Astrocyte (in vitro differentiated cells and primary cell): ENCODE measurements at places on chromosomes 1 and 21.

DNA sequence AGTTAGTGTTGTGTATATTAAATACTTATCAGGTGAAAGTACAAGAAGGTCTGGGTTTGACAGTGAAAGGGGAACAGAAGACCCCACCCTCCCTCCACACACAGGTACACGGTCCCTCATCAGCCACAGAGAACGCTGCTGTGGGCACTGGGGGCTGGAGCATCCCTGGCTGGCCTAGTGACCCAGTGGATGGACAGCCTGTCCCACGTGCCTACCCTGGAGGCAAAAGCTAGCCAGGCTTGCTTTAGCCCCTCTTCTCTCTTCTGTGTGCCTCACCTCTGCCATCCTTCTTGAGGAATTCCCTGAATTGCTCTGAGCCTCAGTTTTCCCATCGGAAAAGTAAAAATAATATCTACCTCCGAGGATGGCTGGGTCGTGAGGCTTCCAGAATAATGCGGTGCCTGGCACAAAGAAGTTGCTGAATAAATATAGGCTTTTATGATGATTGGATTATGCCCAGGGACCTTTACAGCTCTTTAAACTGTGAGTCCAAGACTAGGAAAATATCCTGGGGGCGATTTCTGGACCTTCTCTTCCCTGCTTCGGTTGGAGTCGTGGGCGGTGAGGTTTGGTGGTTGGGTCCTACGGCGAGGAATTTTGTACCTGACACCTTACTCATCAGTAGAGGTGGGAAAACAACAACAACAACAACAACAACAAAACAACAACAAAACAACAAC lies 918 bp downstream of the IFNLR1 start:
- no peak for DNase-seq

- peak; percentile 1 for DNase-seq
Observed at GRCh38 chr1:233459968-233460367, 132.4 kb downstream of the MAP3K21 start.

DNA sequence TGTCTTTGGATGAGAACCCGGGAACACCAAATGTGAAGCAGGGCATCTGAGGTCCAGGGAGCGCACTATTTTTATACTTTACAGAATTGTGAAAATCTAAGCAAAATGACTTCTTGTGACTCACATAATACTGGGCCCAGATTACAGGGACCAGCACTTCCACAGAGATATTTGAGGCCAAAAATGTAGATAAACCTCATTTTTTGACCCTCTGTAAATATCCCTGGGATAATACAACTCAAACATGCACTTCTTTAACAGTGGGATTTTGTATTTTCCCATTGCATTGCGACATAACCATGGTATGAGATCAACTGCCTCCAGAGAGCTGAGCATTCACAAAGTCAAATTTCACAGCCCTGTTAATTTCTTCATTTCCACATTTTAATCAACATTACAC lies 289.4 kb upstream of the ADGRL4 start:
- DNase-seq: no peak

- DNase-seq: peak; percentile 52
Observed at GRCh38 chr21:39004634-39005501, 178.4 kb downstream of the PSMG1 start.

GRCh38 chr1:20724364-20725188 lies 6.8 kb upstream of the KIF17 start:
- DNase-seq: no peak

DNA sequence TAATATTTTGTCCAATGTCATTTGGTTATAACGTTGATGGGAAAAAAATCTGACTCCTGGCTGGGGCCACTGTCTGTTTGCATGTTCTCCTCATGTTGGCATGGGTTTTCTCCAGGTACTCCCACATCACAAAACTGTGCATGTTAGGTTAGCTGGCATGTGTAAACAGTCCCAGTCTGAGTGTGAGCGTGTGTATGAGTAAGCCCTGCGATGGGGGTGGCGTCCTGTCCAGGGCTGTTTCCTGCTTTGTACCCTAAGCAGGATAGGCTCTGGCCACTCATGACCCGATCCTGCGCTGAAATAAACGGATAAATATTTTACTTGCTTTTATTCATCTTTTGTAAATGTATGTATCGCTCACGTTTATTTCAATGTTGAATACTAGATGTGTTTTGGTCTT lies 13.5 kb downstream of the EFCAB14 start:
- no peak for DNase-seq

DNA sequence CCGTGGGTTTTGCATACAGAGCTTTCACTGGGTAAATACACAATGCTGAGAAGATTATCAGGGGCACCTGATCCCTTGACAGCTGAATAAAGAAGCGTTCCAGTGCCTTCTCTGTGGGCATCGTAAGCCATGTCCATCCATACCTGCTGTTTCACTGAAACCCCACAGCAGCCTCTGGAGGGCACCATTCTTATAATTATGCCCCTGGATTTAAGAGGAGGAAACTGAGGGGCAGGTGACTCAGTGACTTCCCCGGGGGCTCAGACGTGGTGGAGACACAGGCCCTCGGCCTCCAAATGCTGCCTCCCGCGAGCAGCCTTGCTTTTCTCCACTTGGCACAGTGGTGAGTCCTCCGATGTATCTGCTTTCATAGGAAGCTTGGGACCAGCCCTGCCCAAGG lies 56.7 kb downstream of the B3GALT5 start:
- no peak for DNase-seq

GRCh38 chr1:150015651-150016131 lies 5.2 kb upstream of the OTUD7B start:
- no peak for DNase-seq

- no peak for DNase-seq
Observed at GRCh38 chr1:94012708-94013366, 103.6 kb upstream of the GCLM start.

- DNase-seq: no peak
Observed at GRCh38 chr1:21863981-21864380, 51.9 kb downstream of the LDLRAD2 start.

- DNase-seq: no peak
Observed at GRCh38 chr1:88612292-88612691, 71.8 kb upstream of the PKN2 start.

DNA sequence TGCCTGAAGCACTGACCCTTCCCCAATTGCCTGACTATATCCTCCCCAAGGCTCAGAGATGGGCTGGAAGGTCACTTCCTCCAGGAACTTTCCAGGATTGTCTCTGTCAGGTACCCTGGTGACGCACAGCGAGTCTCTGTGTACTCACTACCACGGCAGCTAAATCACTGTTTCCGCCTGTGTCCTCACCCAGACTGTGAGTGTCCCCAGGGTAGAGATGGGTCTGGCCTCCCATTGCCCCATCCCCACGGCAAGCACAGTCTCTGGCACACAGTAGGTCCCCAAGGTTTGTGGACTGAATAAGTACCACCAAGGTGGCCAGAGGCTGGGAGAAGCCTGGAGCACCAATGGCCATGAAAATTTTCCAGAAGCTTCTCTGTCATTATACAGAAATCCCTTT lies 93.8 kb upstream of the RUNX3 start:
- DNase-seq: no peak

DNA sequence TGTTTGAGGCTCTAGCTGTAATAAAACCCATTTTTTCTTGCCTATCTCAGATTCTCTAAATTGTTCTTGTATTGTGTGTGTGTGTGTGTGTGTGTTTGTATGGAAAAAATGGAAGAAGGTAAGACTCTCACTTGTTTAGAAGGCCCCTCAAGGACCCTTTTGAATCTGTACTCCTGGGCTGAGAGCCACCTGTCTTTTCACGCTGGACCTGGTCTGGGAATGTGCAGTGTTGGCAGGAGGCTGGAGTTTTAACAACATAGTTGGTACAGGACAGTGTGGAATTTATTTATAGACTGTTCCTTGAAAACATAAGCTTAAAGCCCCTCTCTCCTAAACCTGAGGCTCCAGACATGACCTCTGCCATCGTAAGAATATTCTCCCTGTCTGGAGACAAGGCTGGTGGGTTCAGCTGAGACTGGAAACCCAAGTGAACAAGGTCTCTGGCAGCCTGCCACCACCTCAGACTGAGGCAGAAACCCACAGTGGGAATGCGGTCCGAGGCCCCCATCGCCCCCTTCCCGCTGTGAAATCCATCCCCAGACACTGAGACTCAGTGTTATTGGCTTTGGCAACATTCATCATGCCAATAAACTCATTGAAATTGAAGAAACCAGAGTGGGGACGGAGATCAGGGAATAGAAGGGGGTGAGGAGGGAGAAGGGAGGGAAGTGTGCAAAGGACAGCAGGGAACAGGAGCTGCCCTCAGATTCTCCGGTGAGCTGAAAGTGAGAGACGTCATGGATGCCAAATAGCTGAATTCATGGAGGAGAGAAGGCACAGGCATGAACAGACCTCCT lies 24.6 kb upstream of the PLXNA2 start:
- no peak for DNase-seq

- peak; percentile 90 for DNase-seq
Observed at GRCh38 chr1:230186003-230186863, 119.2 kb downstream of the GALNT2 start.

DNA sequence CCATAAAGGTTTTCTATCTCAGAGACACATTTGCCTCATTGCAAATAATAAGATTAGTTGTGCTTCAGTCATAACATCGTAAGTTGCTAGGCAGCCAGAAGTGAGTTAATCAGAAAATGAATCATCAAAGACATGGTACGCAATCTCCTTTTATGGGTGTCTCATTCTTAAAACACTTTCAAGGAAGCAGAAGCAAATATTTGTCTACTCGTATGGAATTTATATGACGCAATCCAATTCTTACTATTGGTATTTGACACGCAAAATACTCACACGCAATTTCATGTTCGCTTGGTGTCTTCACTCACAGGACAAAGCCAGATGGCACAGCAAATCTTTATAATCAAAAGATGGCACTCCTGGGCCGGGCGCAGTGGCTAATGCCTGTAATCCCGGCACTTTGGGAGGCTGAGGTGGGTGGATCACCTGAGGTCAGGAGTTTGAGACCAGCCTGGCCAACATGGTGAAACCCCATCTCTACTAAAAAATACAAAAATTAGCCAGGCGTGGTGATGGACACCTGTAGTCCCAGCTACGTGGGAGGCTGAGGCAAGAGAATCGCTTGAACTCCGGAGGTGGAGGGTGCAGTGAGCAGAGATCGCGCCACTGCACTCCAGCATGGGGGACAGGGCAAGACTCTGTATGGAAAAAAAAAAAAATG lies 56.4 kb downstream of the HLCS start:
- peak; percentile 99 for DNase-seq

- no peak for DNase-seq
Observed at GRCh38 chr1:112937495-112937894, 18.5 kb downstream of the SLC16A1 start.

DNA sequence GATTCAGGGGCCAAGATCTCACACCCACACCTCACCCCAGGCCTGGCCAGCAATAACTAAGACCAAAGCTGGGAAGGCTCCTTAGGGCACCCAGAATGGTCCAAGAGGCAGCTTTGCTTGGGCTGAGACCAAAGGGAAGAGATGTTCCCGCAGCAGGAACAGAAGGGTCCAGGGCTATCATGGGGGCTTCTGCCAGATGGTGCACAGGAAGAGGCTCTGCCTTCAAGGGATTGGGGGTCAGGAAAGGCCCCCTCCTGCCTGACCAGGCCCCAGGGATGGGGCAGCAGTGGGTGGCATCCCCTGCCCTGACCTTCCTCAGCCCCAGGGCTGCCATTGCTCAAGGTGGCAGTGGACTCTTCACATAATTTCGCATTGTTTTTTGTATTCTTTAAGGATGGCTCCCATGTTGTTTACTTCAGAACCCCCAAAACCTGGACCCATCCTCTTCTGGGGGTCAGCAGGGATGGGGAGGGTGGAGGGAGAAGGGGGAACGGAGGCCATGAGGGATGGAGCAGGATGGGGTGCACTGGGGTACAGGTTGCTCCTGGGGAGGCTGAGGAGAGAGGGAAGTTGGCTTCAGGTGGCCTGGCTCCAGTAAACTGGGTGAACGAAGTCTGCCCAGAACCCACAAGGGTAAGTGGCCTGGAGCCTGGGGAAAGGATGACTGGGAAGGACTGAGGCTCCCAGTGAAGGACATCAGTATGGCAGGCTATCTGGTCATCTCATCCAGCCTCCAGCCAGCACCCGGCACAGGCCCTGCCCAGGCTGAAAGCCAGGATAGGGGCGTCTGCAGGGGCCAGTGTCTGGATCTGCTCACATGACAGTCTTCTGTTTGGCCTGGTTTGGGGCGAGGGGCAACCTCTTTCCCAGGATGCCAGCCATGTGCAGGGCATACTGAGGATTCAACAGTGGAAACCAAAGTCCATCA lies 2.6 kb upstream of the NADK start:
- DNase-seq: no peak

- no peak for DNase-seq
Observed at GRCh38 chr1:145922266-145922665, 3.7 kb upstream of the PEX11B start.
